Hippocampal formation (tissue), 2 donors: ENCODE measurements at places on chromosomes 4 and X.

DNA sequence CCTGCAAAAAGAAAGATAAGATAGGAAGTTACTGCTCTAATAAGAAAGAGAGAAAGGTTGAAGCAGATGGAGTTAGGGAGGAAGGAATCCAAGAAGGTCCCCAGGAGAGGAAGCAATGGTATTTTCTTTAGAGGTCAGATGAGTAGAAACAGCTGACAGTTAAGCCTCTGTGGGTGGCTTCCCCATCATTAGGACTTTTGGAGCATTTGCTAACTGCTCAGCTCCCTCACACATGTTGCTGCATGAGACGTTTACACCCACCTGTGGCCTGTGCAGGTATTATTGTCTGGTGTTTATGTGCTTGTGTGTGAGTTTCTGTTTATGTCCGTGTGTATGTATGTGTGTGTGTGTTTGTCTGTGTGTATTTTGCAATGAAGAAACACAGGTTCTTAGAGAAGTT is 346.8 kb downstream of the RAB28 start:
- DNase-seq = no peak

DNA sequence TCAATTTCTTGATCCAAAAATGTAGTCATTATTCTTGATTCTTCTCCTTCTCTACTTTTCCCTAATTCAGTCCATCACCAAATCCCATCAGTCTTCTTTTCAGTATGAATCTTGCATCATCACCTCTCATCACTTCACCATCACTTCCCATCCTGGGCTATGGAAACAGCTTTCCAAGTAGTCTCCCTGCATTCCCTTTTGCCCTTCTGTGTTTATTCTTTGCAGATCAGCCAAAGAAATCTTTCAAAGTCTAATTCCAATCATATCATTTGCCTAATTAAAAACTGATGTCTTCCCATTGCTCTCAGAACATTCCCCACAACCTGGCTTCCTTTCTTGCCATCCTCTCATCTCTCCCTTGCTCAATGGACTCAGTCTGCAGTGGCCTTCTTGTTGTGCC is 201.7 kb upstream of the ADAMTS3 start:
- DNase-seq = no peak

- no peak for DNase-seq
Measured at GRCh38 chr4:141435446-141436225, 200.7 kb upstream of the IL15 start.

- DNase-seq = no peak
Measured at GRCh38 chr4:77593993-77594392, 11.6 kb upstream of the CXCL13 start.

DNA sequence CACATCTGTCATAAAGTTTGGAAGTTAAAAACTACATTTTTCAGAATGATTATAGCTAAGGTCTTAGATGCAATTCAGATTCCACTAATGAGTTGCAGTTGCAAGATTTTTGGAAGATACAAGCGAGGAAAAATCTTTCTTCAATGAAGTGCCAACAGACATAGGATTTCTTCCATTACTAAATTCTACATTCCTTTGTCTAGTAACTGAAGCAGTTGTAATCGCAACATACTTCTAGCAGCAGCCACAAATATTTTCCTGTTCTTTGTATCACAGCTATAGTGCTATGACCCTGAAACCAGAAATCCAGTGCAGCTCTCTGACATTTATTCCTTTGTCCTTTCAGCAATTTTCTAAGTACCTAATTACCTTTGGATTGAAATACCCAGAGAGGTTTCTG is 225.2 kb upstream of the SLIT2 start:
- DNase-seq = no peak

- no peak for DNase-seq
Measured at GRCh38 chr4:165457793-165458192, 79.0 kb downstream of the CPE start.

GRCh38 chr4:158538176-158538575 is 16.5 kb downstream of the RXFP1 start:
- no peak for DNase-seq

GRCh38 chr4:54545663-54546424 is 111.9 kb upstream of the KIT start:
- no peak for DNase-seq

DNA sequence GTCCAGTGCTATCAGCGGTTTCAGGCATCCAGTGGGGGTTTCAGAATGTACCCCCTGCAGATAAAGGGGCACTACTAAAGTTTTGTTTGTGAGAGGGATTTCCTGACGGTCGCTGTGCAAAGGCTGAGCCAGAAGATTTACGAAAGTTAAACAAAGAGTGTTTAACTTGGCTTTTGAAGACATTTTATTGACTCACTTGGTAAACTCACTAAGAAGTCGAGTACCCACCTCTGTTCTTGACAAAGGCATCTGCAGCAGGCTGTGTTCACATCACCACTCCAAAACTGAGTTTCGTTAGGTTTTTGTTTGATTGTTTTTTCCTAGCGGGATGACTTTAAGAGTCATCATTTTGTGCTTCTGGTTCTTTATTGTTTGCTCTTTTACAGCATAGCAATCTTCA is 143.9 kb upstream of the TBL1X start:
- DNase-seq = no peak

- no peak for DNase-seq
Measured at GRCh38 chr4:140729344-140730049, 26.7 kb downstream of the TBC1D9 start.

DNA sequence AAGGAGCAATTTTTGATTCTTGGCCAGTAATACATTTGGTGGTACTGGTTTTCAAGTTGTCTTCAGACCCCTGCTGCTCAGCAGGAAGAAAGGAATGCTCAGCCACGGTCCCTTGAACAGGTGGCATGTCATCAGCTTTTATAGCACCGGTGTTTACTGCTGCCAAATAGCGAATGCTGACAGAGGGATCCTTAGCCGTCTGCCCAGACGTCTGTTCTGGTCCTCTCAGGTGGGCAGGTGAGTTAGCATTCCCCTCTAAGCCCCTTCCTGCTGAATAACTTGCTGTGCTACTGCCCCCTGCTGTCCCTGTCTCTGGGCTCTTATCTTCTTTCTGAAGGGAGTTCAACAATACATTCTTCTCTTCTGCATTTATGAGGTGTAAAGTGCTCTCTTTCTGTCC is 28.4 kb downstream of the BOD1L1 start:
- no peak for DNase-seq

- no peak for DNase-seq
Measured at GRCh38 chr4:74125029-74125428, 26.0 kb upstream of the CXCL2 start.

DNA sequence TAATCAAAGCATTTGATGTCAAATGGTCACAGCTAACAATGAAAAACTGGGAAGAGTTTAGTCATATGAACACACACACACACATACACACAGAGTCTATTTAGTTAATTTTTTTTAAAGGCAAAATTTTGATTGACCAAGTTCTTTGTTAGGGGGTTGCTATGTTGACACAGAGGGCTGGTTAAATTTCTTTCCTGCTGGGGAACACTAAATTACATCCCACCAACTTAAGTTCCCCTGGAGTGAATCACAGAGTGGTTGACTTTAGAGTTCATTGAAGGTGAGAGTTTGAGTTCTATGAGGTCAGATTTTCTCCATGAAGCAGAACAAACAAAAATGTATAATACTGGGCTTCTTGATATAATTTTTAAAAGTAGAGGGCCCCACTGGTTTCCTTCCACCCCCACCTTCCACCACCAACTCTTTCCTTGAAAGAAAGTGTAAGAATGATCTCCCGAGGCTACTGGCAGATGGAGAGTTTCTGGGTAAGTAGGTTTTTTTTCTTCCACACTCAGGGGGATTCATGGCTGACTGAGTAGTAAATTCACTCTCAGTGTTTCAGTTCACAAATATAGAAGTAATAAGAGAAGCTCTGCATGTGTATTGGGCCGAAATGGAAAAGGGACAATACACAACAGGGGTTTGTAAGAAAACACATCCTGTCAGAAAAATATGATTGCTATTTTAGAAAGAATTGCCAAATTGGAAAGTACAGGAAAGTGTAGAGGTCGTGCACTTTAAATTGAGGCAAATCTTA is 917.0 kb upstream of the LCORL start:
- no peak for DNase-seq

DNA sequence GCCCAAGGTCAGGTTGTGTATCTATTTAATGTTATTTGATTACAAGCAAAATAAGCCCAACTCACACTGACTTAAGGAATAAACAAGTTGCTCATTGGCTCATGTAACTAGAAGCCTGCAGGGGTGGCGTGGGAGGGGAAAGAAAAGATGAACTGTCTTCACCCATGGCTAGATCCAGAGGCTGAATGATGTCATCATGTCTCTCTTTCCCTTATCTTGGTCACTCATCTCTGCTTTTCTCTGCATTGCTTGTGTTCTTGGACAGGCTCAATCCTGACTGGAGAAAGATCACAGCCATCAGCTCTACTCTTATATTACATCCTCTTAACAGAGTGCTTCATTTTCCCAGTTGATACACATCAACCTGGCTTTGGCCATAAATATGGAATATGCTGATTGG is 290.0 kb upstream of the DIAPH2 start:
- DNase-seq = no peak

DNA sequence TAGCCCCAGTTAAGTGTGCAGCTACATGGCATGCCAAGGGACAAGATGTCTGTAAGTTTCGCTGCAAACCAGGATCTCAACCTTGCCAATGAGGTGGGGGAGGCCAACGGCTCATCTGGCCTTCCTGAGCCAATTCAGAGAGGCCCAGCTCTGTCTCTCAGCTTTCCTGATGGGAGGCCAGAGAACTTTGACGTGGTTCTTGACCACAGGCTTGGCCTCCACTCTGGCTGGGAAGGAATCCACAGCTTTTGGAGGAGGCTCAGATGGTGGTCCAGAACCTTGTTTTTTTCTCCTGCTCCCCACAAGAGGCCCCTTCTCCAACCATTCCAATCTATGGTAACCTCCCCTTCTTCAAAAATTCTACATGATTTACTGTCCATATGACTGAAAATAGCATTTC is 9.8 kb downstream of the CAPN6 start:
- DNase-seq = no peak

DNA sequence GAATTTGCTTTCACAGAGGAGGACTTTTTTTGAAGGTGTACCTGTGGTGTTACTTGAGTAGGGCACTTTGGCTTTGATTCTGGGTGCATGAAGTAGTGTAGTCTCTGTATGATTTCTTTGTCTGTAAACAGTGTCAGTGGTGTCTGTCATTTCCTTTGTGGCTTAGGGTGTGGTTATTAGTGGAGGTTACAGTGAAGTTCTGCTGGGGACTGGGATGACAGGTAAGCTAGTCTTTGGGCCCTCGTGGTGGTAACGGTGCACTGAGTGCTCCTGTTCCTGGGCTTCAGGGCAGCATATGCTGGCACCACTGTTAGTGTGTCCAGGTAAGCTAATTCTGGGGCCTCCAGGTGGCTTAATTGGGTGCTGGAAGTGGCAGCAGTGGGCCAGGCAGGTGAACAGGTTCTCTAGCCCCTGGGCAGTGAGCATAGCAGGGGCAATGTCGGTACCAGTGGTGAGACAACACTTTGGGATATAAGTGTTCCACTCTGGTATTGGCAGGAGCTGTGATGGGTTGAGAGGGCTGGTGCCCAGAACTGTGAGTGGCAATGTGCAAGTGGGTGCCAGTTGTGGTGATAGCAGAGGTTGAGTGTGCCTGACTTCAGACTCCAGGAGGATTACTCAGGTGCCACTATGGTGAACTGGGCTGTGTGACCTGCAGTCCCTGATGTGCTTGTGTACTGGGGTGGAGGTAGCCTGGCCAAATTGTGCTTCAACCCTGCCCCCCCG is 26.0 kb upstream of the VSIG1 start:
- no peak for DNase-seq

DNA sequence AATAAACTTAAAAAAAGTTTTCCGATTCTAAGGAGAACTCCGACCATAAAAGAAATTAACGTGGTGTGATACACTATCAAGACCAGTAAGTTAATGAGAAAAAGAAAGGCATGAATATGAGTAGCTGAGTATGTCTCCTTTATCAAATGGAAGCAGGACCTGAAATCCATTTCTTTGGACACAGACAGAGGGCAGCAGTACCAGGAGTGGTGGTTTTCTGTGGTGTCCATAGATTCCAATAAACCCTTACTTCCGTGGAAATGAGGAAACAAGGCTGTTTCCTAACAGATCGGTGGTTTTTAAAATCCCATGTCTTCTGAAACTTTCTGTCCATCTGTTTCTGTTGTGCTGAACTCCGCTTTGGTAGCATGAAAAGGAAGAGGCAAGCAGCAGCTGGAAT is 128.5 kb upstream of the TSPAN5 start:
- DNase-seq = peak; percentile 8

DNA sequence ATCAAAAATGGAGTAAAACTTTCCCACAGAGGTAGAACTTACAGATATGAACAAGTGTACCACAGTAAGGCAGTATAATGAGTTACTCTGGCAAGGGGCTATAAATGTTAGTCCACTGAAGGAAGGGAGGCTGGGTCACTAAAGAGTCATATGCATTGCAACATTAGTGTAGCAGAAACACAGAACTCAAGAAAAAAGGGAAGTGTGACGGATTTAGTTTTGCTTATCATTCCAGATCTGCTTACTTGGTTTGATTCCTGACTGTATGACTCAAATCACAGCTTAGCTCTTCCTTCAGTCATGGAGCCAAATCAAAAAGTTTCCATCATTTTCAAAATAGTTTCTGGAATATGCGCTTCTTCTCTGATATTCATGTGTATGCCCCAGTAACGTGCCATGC is 148.7 kb downstream of the FSTL5 start:
- DNase-seq = no peak

- no peak for DNase-seq
Measured at GRCh38 chr4:119834906-119835612, 206.5 kb upstream of the PDE5A start.

DNA sequence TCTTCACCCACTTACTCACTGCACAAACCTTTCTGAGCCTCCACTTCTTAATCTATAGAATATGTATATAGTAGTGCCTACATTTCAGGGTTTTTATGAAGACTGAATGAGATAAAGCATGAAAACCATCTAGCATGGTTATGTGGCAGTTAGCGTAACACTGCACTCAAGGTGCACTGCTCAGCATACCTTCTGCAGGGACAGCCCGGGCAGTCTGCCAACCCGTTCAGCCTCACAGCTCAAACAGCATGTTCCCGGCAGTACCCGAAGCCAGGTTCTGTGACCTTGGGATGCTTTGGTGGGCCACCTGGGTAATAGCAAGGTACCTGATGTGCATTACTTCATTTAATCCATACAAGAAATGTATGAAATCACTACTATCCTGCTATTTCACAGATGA is 81.4 kb downstream of the DOCK11 start:
- no peak for DNase-seq

DNA sequence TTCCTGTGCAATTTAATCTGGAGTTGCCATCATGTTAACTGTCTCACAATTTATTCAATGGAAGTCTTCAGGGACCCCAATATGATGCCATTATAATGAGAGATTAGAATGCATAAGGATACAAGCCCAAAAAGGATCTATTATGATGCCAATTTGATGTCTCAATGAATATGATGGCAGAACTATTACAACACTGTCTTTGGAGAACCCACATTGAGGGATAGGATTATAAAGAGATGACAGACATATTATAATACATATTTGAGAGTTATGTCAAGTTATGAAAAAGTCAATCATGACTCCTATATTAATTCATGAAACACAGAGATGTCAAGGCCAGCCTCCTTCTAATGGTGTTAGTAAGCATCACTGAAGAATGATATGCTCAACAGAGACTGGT is 1358.4 kb downstream of the PCDH19 start:
- no peak for DNase-seq
